ENCODE measurements at places on chromosomes 12 and 14.

DNA sequence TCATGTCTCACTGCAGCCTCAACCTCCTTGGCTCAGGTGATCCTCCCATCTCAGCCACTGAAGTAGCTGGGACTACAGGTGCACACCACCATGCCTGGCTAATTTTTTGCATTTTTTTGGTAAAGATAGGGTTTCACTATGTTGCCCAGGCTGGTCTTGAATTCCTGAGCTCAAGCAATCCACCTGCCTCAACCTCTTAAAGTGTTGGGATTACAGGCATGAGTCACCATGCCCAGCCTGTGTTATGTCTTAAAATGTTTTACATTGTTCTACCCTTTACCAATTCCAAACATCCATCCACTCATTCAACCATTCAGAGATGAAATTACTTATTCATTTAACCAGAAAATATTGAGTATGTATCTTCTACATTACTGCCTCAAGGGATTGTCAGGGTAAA is 111.6 kb upstream of the BTG1 start:
- DNase-seq: no peak

GRCh38 chr14:69298131-69299071 is 38.4 kb downstream of the GALNT16 start:
- DNase-seq: no peak

DNA sequence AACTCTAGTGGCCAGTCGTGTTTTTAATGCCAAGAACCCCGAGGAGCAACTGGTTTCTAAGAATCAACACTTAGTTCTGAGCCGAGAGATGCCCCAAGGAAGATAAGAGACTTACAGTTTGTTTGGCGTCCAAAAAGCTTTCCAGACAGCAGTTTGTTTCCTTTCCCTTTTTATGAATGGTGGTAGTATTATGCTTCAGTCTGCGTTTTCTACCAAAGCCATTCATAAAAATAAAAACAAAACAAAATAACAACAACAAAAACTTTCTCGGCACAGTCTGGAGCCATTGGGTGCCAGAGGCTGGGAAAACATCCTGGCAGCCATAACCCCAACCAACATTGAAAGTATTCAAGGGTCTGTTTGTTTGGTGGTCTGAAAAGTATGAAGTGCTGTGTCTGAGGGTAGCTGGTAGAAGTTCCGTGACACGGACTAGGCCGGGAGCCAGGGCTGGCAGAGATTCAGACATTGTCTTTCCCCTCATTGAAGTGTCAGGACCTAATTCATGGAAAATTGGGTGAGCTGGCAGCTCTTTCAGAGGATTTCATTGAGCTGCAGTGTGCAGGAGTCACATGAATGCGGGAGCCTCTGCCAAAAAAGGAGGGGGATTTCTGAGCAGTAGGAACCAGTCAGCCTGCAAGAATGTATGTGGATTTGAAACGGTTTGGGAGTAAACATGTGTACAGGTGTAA is 124.2 kb downstream of the HMGA2 start:
- peak; percentile 2 for DNase-seq

DNA sequence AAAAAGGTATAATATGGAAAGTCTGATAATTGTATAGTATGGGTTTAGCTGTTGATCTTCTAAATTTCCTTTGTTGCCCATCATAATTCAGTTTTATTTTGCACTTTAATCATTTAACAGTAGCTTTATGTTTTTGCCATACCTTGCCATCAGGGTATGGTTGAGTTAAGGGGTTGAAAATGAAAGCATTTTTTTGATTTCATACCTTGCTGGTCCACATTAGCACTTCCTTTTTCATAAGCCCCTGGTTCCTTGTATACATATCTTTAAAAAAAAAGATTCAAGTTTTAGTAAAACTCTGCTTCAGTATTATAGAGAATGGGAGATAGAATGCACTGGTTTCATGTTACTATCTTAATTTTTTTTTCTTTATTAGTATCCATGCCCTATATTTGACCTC is 71.1 kb downstream of the MIPOL1 start:
- no peak for DNase-seq

- DNase-seq: no peak
These were observed 421.2 kb downstream of the SOX5 start for GRCh38 chr12:23528316-23528715.

- DNase-seq: peak; percentile 12
These were observed 386 bp downstream of the LIN52 start for GRCh38 chr14:74085047-74085637.

- no peak for DNase-seq
These were observed 21.8 kb downstream of the SLC15A4 start for GRCh38 chr12:128801879-128802391.

- DNase-seq: no peak
These were observed 29.3 kb upstream of the FZD10 start for GRCh38 chr12:130132831-130133511.

DNA sequence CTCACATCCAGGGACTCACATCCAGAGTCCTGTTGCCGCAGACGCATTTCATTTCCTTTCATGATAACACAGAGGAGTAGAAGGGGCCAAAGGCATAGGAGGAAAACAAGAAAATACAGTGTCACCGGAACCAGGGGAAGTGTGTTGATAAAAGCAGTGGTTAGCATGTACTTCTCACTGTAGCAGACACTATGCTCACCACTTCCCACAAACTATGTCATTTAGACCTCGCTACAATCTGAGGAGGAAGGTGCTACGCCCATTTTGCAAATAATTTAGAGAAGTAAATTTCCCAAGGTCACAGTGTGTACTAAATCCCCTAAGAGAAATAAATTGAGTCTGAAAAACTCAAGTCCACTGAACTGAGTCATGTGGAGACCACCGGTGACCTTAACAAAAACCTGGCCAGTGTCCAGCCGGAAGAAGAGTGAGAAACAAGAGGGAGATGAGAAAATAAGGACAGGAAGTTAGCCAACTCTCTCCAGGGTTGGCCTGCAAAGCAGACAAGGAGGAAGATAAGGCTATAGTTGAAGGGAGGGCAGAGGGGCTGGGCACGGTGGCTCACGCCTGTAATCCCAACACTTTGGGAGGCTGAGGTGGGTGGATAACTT is 25.8 kb upstream of the TMCC3 start:
- no peak for DNase-seq

DNA sequence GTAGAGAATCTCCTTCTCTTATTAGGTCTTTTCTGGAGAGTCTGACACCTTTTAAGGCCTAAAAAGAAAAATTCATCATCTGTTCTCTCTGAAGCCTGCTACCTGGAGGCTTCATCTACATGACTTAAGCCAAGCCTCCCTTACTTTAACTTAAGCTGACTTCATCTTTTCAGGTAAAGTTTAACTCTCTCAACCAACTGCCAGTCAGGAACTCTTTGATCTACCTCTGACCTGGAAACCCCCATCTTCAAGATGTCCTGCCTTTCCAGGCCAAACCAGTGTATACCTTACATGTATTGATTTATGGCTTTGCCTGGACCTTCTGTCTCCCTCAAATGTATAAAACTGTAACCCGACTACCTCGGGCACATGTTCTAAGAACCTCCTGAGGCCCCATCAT is 17.5 kb downstream of the GSTZ1 start:
- no peak for DNase-seq

- DNase-seq: no peak
These were observed 25.2 kb downstream of the LTBP2 start for GRCh38 chr14:74586681-74587362.

DNA sequence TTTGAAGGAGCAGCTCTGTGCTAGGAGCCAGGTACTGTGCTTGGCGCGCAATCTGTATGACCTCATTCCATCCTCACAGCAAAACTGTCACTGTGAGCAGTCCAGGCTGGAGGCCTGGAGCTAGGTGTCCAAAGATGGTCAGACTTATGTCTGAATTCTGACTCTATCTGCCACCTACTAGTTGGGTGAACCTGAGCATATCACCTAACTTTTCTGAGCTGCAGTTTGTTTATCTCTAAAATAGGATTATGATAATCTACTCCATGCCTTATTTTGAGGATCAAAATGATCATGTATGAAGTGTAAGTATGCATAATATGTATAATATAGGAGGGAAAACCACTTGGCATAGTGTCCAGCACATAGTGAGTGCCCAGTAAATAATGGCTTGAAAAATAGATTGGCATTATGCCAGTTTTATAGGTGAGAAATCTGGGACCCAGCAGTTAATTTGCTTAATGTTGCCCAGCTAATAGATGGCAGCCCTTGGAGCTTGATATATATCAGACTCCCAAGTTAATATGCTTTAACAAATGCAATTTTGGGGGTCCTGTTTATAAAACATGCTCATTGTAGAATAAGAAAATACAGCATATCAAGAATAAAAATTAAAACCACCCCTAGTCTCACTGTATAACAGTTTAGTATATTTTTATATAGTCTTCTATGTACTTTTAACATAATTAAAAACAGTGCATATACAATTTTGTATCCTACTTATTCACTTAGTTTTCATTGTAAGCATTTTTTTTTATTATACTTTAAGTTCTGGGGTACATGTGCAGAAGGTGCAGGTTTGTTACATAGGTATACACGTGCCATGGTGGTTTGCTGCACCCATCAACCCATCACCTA is 4.5 kb upstream of the JPH4 start:
- DNase-seq: no peak

DNA sequence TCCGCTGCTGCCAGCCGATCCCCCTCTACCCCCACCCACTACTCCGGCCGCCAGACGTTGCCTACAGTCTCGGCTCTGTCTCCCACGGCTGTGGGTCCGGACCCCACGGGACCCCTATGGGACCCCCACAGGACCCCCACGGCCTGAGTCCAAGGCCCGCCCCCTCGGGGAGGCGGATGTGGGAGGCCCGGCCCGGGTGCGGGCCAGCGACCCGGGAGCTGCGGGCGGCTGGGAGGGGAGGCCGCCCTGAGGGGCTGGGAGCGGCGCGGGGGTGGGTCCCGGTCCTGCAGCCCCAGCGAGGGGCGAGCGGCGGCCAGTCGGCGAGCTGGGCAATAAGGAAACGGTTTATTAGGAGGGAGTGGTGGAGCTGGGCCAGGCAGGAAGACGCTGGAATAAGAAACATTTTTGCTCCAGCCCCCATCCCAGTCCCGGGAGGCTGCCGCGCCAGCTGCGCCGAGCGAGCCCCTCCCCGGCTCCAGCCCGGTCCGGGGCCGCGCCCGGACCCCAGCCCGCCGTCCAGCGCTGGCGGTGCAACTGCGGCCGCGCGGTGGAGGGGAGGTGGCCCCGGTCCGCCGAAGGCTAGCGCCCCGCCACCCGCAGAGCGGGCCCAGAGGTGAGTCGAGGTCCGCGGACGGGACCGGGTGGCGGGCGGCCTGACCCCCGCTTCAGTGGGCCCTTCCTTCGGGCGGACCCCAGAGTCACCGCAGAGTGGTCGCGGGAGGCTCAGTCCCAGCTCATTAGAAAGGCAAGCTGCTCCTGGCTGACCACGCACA is at the start of gene ACVRL1:
ACVRL1 (plus strand) TSS at position 422 of the 773 bp plus-strand sequence. CDS start 4,971 bp downstream, outside the sequence.
- no peak for DNase-seq

GRCh38 chr12:71397433-71397954 is 42.1 kb upstream of the LGR5 start:
- no peak for DNase-seq

DNA sequence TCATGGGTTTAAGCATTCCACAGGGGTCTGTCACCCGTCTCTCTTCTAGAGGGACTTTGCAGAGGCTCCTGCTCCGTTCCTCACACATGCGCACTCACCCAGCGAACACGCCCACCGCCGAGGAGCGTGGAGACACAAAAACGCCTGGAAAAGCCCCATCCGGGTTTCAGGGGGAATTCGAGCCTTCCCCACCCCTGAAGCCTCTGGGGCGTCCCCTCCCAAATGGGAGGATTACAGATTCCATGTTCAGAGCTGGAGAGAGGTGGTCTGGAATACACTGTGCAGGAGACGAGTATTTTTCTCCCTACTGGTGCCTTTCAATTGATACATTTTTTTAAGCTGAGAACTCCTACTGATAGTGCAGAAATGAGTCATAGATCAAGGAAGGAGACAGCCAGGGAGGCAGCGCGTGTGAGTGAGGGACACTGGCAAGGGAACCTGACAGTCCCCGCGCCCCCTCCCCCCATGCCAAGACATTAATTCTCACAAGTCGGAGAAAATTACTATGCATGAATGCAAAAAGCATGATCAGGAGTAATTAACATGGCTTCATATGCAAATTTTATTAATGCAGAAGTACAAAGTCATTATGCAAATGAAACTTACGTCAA is 36.9 kb downstream of the BCL11B start:
- DNase-seq: no peak

GRCh38 chr14:46074061-46074460 is 577.5 kb downstream of the RPL10L start:
- no peak for DNase-seq

DNA sequence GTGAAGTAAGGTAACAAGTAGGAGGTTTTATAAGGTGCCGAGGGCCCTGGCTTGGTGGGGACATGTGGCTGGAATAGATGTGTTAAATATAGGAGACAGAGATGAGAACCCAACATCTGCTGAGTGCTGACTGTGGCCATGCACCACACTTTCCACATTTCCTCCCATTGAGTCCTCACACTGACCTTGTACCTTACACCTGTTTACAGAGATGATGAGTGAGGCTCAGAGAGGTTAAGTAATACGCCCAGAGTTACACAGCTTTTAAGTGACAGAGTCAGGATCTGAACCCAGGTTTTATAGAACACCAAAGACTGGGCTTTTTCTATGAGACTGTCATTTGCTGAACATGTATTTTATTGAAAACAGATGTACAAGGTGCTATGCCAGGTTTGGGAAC is 70.8 kb upstream of the LTA4H start:
- DNase-seq: no peak

- no peak for DNase-seq
These were observed 5.0 kb downstream of the OR10AD1 start for GRCh38 chr12:48197971-48198671.

DNA sequence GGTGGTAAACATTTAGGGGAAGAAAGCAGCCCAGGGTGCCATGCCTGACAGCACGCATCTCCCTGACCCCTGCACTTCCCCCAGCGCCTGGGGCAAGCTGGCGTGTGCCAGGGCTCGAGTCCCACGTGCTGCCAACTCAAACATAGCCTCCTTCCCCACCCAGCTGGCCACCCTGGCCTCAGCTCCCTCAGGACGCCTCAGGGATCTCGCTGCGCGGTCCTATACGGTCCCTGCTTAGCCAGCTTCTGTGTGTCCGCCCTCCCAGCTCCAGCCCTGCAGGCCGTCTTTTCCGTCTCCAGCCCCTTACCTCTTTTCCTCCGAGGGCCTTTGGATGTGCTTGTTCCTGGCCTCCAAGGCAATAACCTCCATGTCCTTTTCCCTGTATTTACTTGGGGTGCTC is 71.0 kb downstream of the TESC start:
- no peak for DNase-seq

DNA sequence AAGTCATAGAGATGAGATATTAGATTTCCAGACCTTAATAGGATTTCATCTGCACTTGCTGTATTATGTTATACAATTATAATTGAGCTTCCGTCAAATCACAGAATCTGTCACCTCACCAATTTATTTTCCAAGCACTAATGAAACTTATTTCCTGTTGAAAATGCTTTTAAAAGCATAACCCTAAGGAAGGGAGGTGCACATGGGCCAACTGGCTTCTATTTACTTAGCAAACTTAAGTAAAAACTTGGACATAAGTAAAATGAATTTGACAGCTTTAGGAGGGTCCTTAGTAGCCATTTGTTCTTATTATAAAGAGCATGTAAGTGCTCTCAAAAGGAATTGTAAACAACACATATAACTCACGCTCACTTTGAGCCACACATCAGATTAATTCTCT is 462.2 kb upstream of the TMPO start:
- DNase-seq: peak; percentile 24

- no peak for DNase-seq
These were observed 270.3 kb upstream of the DAAM1 start for GRCh38 chr14:58918066-58918738.

GRCh38 chr14:59707778-59708561 is 131.4 kb upstream of the CCDC175 start:
- DNase-seq: no peak

GRCh38 chr12:11727133-11727664 is 77.7 kb downstream of the ETV6 start:
- peak; percentile 25 for DNase-seq
